ENCODE measurements at places on chromosomes 3 and 15. TPM values are rescaled to one million over a fixed set of nuclear protein-coding genes. Genes with fewer than 3 reads are reported as not detected.

VEPH1 gene
- 7.8 TPM for total RNA-seq

GP9 gene
- total RNA-seq = 0.55 TPM

SUCNR1 gene
- 0.47 TPM for total RNA-seq

ATP13A5 gene
- not detected for total RNA-seq

IGSF11 gene
- 0.27 TPM for total RNA-seq

OXTR gene
- total RNA-seq = 0.76 TPM

- DNase-seq = no peak
These were observed 234.3 kb upstream of the ZPLD1 start for GRCh38 chr3:102200560-102200959.

DNA sequence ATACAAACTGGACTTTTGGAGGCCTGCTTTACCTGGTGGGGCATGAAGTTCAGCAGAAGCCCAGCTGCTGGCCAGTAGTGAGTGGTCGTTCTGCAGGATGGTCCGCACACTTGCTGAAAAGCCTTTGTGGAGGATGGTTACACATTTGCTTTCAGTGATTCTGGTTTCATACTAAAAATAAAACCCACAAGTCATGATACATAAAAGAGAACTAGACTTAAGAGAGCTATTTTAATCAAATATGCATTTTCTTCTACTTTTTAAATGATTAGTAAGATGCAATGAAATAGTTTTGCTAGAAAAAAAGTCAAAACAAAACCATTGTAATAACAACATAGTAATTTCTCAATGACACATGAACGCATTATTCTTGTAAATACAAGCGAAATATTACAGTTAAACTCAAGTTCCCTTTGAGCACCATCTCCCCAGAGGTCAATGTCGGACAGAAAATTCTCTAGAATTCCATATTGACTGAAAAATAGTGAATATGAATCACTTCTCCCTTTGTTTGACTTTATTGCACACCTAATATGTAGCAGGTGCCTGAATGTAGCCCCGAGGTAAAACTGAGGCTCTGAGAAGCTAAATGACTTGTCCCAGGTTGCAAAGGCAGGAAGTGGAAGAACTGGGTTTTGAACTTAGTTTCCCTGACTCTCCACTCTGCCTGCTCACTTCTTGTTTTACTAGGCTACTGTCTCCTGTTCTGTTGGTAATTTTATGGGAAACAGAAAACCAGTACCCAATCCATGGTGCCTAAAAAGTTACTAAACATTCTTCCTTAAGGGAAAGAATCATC is 8.3 kb downstream of the IL5RA start:
- DNase-seq = no peak

- no peak for DNase-seq
These were observed 1042.3 kb downstream of the OTOL1 start for GRCh38 chr3:162538906-162539305.

DNA sequence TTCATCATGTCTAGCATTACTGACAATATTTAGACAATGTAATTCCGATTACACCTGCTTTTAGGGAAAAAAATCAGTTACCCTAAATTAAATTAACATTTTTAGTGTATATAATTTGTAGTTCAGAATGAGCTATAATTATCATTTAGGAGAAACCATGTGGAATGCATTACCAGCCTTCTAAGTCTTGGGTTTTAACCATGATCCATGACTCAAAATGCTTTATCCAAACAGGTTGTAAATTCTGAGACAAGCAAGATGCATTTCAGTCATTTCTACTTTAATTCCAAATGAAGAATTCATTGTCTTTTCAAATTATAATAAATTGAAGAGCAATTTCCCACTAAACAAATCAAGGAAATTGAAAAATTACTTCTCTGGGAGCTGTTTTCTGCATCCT is 243.7 kb upstream of the LRIG1 start:
- DNase-seq = no peak

DNA sequence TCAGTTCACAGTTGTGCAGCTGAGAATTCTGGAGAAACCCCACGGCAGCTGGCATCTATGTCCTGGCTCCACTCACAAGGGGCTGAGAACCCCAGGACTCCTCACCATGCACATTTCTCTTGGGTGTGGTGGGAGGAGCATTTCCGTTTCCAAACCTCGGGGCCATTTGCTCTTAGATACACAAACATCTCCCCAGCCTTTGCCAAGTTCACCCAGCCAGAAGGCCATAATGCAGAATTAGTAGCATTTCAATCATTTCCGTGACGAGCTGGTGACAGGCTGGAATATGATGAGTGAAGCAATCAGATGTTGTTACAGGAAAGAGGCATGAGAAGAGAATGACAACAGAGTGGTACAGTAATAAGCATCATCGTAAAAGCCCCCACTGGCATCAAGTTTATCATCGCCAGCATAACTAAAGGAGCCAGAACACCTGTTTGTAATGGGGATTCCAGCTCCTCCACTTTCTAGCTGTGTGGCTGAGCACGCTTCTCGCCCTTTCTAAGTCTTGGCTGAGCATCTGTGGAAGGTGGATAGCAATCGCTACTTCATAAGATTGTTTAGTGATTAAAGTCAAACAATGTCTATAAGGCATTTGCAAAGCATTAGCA is 82.0 kb downstream of the LIPC start:
- no peak for DNase-seq

- peak; percentile 67 for DNase-seq
These were observed 7.9 kb downstream of the CCDC71 start for GRCh38 chr3:49158103-49158709.

DNA sequence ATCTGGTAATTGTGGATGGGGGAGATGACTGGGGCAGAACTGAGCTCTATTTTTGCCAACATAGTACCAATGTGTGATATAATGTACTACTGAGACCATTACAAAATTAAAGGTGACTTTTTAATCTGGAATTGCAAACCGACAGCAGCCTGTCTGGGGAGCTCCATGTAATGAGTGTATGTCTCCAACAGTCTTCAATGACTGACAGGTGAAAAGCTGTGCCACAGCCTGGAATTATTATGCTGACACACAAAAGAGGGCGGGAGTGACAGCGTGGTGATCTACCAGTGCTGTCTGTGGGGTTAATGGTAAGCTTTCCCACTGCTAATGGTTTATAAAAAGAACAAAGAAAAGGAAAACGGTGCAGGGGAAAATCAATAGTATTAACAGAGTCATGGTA is 143.4 kb downstream of the CLSTN2 start:
- no peak for DNase-seq

GRCh38 chr15:57290187-57290586 is 86.1 kb upstream of the CGNL1 start:
- no peak for DNase-seq

DNA sequence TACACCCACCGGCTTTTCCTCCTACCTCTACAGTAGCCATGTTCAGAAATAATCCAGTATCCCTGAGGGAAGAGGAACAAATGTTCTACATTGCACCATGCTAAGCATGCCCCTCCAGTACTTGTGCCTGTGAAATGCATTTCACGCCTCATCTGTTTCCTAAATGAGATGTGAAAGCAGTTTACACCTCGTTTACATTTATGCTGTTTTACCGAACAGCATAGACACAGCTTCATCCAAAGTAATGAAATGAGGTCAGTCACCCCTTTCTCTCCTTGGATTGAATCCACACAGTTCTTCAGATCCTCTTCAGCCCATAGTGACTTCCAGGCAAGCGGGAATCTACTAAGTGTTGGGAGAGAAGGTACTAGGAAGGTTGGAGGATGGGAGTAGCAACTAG is 514.3 kb downstream of the PDCD6IP start:
- no peak for DNase-seq

DNA sequence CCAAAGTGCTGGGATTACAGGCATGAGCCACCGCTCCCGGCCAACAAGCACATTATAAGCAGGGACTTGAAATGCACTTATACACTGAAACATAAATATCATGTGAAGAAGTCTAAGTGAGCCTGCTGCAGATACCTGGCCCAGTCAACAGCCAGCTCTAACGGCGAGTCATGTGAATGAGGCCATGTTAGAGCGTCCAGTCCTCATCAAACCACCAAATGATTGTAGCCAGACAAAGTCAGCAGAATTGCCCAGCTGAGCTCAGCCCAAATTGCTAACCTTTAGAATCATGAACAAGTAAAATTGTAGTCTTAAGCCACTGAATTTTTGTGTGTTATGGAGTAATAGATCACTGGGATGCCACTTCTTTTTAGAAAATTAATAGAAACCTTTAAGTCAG is 37.8 kb upstream of the UACA start:
- no peak for DNase-seq
